ENCODE measurements at places on chromosomes 5 and 9.
A peak's percentile ranks its signal among the peaks of the same experiment; 100 is the strongest.

- DNase-seq = no peak
Measured at GRCh38 chr5:56725711-56726411, 89.5 kb upstream of the MAP3K1 start.

- DNase-seq = no peak
Measured at GRCh38 chr5:116763987-116764866, 189.6 kb upstream of the SEMA6A start.

DNA sequence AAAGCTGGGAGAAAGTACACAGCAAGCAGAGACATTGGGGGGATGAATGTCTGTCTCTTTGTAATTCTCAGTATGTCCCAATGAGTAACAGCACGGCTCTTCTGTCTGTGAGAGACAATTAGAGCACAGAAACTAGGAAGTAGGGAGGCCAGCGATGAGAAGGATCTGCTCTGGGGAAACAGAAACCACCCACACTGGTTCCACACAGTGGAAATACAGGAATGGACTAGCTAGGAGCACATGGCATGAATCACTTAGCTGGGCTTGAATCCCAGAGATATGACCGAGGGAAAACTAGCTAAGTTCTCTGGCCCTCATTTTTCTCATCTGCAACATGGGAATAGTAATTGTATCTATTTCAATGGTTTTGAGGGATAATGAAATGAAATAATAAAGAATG is 895.9 kb downstream of the TLE4 start:
- no peak for DNase-seq

DNA sequence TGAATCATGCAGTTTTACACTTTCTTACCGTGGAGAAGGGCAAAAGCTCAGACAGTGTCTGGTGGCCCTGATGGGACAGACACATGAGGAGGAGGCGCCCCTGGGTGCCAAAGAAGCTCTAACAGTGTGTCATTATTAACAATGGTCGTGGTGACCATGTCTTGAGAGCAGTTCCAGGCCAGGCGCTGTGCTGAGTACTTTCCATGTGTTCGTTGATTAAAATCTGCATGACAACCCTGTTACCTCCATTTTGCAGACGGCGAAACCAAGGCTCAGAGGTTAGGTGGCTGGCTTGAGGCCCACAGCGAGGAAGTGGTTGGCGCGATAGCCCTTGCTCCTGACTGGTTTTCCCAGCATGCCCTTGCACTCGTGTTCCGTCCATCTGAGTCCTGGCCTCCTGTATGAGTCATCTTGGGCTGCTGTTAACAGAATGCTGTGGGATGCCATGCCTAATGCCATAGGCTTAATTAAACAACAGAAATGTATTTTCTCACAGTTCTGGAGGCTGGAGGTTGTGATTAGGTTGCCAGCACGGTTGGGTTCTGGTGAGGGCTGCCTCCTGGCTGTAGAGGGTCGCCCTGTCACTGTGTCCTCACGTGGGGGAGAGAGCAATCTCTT is 92.0 kb downstream of the AMBP start:
- DNase-seq = no peak

DNA sequence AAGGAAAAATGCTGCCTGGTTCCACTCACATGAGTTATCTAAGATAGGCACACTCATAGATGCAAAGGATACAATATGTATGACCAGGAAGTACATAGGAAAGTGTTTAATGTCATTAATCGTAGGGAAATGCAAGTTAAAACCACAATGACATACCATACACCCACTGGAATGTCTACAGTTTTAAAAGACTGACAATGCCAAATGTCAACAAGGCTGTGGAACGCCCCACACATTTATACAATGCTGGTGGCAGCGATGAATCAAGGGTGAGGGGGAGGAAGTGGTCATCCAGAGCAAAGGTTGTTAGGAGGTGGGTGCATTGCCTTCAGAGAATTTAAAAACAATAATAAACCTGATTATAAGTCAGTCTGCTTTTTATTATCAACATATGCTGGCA is 437.8 kb downstream of the ARHGEF28 start:
- no peak for DNase-seq

DNA sequence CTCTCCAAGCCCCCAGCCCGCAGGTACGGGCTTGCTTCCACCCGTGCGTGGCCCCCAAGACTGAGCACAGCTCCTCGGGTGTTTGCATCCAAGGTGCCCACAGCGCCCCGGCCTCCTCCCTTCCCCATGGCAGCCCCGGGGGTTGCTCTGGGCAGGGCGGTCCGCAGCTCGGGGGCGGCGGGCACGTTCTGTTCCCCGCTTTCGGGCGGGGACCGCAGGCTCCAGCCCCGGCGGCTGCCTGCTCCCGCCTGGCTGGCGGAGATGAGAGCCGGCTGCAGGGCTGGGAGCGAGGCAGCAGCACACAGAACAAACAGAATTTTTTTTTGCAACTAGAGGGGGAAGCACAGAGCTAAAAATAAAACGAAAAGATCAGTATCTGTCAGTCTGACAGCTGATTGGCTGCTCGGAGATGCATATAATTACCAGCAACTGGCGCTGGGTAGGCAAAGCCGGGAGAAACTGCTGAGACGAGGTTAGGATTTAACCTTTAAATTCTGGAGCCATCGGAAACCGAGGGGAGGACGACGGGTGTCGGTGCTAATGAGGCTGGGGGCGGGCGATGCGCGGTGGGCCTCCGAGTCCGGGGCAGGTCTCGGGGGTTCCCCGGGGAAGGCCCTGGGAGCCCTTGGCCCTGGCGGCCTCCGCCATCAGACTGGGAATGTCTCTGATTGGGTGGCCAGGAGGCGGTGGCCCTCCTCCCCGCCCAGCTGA is 142.7 kb upstream of the IER5L start:
- DNase-seq = peak; percentile 50

GRCh38 chr5:6714226-6715041 is 1.2 kb downstream of the TENT4A start:
- DNase-seq = peak; percentile 50

Data from stimulated activated CD8-positive, alpha-beta memory T cell treated with anti-CD3 and anti-CD28 coated beads, Interleukin-4, amount 100 ng/mL, for 48 hours (primary cell).